ENCODE measurements at places on chromosomes 2 and 18.

GRCh38 chr2:1502891-1503304 lies 89.6 kb downstream of the TPO start:
- DNase-seq: no peak

DNA sequence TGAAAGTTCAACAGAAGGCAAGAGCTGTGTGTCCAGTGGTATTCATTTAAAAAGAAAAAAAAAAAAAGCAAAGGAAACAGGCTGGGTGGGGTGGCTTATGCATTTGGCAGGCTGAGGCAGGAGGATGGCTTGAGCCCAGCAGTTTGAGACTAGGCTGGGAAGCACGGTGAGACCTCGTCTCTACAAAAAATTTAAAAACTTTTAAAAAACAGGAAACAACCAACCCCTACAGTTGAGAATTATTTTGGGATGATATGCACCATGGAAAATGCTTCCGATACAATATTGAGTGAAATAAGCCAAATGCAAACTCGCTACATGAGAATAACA lies 31.2 kb downstream of the PTPN18 start:
- DNase-seq: no peak

DNA sequence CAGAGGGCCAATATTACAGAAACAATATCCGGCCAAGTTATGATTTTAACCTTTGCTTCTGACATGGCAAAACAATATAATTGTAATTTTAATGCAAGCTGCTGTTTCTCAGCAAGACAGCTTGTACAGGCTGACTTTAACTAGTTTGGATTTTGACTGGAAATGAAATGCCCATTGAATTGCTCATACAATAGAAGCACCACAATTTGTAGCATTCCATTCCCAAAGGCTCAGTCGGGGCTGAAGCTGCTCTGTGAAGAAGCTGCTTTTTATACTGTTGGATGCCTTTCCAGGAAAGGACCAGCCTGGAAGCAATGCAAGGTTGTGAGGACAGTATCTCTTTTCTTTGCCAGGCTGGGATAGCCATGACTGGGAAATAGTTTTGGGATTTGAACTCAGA lies 677.0 kb upstream of the FANCL start:
- DNase-seq: no peak

- no peak for DNase-seq
Measured at GRCh38 chr2:62920070-62920469, 130.6 kb upstream of the OTX1 start.

DNA sequence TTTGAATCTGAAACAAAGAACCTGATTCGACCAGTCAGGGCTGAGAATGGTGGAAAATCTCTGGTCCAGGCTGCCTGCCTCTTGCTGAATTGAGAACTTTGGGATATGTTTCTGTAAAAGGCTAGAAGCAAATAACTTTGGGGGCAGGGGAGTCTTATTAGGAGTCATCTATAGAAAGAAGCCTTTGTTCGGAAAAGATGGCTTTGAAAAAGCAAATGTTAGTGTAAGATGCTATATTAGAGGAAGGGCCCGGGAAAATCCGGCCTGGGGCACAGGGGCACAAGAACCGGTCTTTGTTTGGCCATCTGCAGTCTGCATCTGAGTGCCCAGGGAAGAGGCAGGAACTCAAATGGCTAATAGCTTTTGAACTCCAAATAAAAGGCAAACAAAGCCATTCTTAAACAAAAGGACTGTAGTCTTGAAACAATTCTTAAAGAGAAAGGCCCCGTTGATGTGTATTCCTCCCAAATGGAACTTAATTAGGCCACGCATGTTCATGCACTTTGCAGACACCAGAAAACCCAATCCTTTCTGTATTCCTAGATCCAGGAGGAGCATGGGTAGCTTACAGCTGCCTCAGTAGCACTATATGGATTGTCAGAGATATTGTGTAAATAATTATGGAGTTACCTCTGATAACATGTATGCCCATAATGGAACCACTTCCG lies 180.0 kb upstream of the ARL4C start:
- DNase-seq: no peak

GRCh38 chr2:142876423-142876822 lies 1.0 kb upstream of the KYNU start:
- DNase-seq: no peak

DNA sequence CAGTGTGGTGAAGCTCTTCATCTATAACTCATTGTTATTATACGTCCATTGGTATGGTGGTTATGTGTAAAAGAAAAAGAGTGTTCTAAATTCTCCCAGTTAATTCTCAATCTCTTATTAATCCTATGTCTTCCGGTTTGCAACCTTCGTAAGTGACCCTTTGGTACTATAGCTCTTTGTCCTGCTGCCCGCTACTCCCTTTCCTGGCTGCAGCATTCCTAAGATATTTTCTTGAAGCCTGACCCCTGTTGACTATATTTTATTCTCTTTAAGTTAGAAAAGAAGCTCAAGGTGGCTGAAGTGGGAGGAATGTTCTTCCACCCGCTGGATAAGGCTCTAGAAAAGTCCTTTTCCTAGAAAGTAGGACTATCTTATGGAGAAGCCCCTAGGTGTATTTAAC lies 684.8 kb downstream of the SOCS6 start:
- DNase-seq: no peak

- no peak for DNase-seq
Measured at GRCh38 chr2:221109552-221109951, 462.6 kb downstream of the EPHA4 start.

- no peak for DNase-seq
Measured at GRCh38 chr18:48356151-48356745, 52.9 kb downstream of the ZBTB7C start.

- DNase-seq: peak; percentile 58
Measured at GRCh38 chr18:48136051-48136826, 205.8 kb upstream of the SMAD2 start.

DNA sequence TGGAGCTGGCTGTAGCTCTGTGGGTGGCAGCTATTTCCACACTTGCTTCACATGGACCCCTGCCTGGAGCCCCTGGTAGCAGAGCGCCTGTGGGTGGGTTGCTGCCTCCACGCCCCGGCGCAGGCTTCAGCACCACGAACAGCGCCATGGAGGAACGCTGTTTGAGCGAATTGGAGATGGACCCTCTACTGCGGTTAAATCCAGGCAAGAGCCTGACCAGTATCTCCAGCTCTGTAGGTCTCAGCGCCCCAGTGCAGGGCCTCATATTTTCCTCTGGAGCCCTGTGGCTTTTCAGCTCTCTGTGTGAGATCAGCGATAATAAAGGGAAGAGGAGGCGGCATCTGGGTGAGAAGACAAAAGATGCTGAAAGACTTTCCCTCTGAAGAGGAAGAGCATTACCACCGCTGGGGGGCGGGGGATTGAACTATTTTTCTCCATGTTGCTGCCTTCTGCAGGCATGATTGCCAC lies 12.0 kb downstream of the ONECUT2 start:
- peak; percentile 82 for DNase-seq

GRCh38 chr18:56804395-56804794 lies 153.2 kb downstream of the WDR7 start:
- DNase-seq: no peak

DNA sequence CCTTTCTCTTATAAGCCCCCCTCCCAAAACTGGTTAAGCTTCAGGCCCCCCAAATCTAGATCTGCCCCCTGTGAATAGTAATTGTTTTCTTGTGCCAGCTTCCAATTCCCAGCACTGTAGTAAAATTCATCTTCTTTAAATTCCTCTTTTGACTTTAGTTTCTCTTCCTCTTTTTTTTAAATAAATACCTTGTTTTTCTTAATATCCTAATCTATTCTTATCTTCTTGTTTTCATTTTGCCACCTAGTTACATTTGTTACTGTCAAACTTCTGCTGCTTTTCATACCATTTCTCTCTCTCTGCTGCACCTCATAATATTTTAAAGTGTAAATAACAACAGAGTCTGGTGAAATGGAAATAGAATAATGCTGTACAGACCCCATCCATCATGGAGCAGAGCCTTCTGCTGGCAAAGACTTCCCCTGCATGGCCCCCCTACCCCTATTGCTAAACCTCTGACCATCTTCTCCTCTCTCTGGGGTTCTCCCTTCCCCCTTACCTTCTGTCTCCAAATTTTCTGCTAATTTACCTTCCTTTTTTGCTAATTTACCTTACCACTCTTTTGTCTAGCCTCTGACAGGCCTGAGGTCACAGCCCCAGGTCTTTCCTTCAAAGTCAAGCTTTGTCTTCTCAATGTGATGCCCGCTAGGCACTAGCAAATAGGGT lies 94.9 kb upstream of the PAPOLG start:
- DNase-seq: no peak

- no peak for DNase-seq
Measured at GRCh38 chr2:19859565-19859964, 42.2 kb downstream of the TTC32 start.

DNA sequence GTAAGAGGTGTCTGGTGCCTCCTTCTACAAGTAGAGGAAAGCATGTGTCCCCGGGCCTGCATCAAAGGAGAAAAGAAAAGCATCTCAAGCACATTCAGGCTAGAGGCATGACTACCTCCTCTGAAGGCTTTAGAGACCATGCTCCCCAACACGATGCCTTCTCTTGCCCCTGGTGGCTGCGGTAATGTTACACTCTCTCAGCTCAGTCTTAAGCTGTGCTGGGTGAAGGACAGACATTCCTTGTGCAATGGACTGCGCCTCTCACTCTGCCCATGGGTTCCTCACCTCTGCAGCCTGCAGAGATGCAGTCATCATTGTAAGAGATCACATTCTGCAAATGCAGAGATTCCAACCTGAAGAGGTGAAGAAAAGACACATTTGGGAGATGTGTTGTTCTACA lies 148.2 kb upstream of the HNRNPA3 start:
- no peak for DNase-seq

DNA sequence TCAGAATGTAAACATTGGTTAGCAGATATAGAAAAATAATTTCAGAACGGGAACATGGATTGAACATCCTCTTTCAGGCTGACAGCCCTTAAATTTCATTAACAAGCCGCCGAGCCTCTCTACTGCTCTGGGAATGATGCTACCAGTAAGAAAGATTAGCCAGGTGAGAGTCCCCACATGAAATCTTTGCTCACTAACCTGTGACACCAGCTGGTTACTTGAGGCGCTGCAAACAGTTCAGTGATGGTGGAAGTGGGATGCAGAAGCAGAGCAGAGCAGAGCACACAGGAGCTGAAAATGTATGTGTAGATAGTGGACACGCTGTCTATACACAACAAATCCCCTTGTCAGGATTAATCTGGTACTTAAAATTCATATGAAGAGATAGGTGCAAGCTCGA lies 721.1 kb downstream of the DPP10 start:
- peak; percentile 24 for DNase-seq

DNA sequence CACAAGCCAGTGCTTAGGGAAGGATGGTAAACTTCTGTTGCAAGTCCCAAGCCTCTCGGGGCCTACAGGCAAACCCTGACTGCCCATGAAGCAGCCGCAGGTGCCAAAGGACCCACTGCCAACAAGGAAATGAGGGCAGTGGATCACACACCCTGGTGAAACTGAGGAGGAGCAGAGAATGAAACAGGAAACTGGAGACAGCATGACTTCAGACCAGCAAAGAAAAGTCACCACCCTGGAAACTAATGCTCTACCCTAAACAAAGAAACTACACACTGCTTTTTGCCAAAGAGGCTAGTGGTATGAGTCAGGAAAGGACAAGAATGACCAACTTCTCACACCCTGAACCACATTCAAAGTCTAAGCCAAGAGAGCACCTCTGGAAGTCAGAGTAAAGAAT lies 97.2 kb downstream of the MYO5B start:
- no peak for DNase-seq

GRCh38 chr2:28653892-28654662 lies 97.6 kb upstream of the PPP1CB start:
- no peak for DNase-seq

GRCh38 chr18:79448621-79449020 lies 52.9 kb downstream of the NFATC1 start:
- DNase-seq: no peak

DNA sequence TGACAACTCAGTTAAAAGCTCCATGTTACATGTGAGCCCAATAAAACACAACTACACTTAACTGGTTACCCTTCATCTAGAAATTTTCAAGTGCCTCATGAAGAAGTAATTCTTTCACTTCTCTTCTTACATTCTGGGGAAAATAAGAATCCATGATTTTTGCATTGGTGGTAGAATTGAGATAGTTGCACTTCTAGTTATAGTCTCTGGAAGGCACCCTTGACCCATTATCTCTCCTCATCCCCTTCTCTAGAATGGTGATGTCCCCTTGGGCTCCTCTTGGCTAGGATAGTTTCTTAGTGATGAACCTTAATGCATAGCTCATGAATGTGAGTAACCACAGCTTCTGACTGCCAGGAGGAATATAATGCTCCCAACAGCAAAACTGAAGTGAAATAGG lies 3.6 kb downstream of the LGALSL start:
- no peak for DNase-seq

GRCh38 chr18:21115519-21116411 lies 4.2 kb upstream of the ROCK1 start:
- no peak for DNase-seq

DNA sequence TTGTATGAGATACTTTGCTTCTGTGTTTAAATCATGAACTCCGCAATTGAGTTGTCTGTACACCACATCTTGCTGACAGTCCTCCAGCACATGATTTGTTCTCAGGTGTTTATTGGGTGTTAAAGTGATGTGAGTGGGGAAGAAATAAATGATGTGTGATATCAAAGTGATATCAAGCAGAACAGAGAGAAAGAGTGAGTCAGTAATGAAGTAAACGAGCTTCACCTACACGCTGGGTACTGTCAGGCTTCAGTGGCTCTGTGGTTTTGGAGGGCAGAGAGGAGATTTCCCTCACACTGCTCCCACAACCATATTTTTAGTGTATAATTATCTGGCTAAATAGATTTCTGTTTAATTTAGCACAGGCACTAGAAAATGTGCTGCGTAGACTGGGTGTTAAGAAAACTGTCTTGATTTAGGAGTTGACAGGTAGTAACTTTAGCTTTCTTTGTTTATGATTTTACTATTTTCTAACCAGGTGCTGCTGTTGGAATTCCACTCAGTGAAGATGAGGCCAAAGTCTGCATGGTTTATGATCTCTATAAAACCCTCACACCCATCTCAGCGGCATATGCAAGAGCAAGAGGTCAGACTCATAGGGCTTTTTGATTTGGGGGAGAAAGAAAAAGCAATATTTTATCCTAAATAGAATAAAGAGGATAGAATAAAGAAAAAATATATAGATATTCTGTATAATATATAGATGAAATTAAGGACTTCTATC lies 21.2 kb downstream of the ATIC start:
- DNase-seq: no peak

DNA sequence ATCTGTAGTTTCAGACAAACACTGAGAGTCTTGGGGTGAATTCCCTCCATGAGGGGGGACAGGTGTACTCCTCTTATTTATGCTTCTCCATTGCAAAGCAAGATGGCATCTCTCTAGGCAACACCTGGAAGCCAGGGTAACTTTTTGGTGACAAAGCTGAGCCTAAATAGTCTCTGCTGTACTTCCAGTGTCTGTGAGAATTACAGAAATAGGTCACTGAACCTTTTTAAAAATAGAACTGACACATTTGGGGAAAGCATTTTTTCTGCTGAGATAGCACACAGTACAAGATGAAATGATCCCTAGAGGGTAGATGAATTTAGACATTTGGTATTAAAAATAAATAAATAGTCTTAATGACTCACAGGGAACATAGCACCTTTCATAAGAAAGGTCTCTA lies 71.7 kb upstream of the SP3 start:
- DNase-seq: no peak
